H7 (cell line): ENCODE measurements at places on chromosomes 12 and 14. TPM values are rescaled to one million over a fixed set of nuclear protein-coding genes. Genes with fewer than 3 reads are reported as not detected.

The SETD3 gene
- total RNA-seq = 60.0 and 70.2 TPM in 2 replicates

The BATF gene
- total RNA-seq = not detected in 2 replicates

DNA sequence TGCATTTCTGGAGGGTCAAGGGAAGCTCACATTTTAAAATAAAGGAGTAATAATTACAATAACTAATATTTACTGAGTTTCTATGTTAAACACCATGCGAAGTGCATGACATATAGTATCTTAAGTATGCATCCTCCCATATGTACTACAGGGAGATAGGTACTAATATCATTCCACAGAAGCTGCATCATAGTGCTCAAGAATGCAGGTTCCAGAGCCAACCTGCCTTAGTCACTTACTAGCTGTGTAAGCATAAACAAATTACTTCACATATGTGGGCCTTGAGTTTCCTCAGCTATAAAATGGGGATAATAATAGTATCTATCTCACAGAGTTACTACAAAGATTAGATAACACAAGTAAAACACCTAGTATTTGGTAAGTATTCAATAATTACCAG lies 18.3 kb downstream of the ARMH4 start:
- DNase-seq = no peak

- no peak for DNase-seq
Measured at GRCh38 chr14:24130717-24131548, 474 bp downstream of the FITM1 start.

DNA sequence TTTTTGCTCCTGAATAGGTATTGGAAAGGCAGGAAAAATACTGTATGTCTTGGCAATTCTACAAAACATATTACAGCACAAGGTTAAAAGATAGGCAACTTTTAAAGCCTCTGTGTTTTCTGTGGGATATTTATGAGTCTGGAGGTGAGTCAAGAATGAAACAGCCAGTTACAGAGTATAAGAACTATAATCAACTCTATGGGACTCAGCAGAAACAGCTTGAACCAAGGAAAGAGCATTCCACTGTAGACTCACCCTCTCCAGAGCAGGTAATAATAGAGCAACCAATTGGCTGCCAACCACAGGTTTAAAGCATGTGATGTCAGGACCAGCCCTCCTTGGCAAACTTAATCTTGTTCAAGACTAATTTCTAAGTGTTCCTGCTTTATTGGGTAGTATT lies 100.5 kb upstream of the MDM1 start:
- no peak for DNase-seq

DNA sequence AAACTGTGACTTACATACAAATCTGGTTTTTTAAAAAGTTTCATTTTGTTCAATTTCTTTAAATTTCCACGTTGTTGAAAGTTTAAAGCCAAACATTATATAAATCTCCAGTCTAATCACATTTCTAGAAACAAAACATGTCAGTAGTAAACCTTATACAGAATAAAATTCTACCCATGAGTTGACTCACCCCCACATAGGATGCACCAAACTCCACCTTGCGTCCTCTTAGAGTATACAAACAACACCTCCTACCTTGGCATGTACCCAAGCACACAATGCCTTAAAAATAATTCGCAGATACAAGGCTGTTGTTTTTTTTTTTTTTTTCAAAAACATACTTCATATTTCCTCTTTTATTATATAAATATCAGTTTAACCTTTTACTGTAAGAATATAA lies 3.3 kb downstream of the FBXL14 start:
- DNase-seq = peak; percentile 56

The PLXNC1 gene
- 0.67 and 1.2 TPM in 2 replicates for total RNA-seq

The PMCH gene
- total RNA-seq = not detected in 2 replicates

The PTHLH gene
- 0.28 TPM in 1 of 2 replicates, not detected in the other for total RNA-seq

- no peak for DNase-seq
Measured at GRCh38 chr14:73736842-73737241, 22.7 kb upstream of the PNMA1 start.

- DNase-seq = no peak
Measured at GRCh38 chr12:121427556-121428050, 27.7 kb downstream of the RNF34 start.

The CAPZA3 gene
- not detected in 2 replicates for total RNA-seq

GRCh38 chr12:127144770-127145169 lies 1122.2 kb upstream of the TMEM132C start:
- no peak for DNase-seq

DNA sequence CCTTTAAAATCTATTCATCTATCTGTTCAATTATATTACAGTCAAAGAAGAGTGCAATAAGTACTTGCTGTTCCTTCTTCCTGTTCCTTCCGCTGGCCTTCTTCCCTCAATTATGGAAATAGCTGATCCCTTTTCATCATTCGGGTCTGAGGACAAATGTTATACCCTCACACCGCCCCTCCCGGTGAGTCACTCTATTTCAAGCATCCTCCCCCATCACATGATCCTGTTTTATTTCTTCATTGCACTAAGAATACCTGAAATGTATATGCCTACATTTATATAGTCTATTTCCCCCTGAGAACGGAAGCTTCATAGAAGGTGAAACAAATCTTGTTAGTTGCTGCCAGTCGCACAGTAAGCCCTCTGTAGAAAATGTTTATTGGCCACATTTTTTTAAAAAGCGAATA lies 2.5 kb downstream of the SLC38A1 start:
- DNase-seq = no peak

DNA sequence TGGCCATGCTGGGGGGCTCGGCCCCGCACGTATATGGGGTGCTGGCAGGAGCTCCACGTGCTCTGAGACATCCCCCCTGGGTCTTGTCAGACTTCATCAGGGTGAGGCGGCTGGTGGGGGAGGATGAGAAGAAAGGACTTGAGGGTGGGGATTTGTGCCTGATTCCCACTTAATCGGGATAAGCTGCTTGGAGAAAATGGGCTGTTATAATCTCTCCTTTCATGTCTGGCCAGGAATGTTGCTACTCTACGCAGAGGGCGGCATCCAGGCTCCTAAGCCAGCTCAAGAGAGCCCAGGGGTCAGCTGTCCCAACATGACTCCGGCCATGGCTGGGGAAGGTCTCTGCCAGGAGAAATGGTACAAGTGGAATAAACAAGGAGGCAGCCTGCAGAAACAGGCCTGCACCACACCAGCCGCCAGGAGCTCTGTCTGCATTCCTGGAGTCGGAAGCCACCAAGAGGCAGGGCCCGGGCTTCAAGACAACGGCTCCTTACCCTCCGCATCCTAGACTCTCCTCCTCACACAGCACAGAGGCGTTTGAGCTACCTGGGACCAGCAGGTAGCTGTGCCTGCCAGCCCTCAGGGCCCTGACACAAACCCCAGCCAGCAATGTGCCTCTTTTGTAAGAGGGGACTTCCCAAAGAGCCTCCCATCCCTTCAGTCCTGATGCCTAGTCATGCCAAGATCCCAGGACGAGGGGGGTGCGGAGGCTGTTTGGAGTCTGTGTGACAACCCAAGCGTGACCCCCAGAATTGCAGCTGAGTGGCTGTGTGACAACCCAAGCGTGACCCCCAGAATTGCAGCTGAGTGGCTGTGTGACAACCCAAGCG lies 195.8 kb upstream of the DIO3 start:
- peak; percentile 54 for DNase-seq

- no peak for DNase-seq
Measured at GRCh38 chr12:78866518-78866917, 1.9 kb downstream of the SYT1 start.

DNA sequence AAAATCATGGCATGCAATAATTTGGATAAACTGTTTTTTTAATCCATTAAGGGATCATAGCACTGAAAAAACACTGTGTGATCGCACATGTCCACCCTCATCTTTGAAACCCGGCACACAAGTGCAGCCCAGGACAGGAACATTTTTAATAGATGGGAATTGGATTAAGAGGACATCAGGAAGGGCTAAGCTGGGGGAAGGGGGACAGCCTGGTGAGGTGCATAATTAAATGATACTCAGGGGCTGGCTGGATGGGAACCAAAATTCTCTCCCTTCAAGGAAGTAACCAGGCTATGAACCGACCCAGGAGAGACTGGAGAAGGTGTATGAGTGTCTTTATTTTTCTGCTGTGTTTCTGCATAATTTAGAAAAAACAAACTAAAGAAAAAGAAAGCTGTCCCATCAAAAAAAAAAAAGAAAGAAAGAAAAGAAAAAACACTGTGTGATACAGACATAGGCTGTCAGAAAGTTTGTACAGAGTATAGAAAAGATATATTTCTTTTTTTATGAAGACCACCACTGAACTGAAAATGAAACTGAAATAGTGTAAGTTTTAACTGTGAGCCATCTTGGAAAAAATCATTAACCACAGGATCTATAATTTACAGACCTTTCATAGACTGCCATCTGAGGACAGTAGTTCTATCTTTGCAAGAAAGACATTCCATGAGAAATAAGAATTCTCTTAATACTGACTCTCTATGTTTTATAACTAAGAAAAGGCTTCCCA lies 75.1 kb upstream of the SLC38A4 start:
- DNase-seq = no peak

DNA sequence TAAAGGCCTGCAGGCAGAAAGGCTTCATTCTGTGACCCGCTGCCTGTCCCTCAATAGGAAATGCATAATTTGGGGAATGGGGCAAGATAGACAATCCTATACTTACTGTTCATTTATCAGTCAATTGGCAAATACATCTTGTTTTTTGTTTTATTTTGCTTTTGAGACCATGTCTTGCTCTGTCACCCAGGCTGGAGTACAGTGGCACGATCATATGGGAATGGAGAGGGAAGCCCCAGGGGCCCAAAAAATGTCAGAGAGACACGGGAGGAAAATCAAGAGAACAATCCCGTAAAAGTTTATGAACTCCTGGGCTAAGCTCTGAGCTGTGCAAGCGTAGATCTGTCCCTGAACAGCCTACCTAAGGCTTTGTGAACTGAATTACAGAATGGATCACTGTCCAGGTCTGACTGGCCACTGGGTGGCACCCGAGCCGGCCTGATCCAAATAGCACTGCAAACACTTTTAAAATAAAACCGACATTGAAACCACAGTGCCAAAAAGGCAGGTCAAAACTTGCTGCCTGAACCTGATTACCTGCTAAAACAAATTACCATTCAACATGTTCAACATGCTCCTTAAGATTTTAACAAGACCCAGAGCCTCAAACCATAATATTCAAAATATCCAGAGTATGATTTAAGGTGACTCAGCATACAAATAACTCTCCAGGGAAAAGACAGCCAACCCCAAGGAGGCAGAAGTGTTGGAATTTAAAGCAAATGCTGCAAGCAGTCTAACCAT lies 11.8 kb downstream of the COPS7A start:
- DNase-seq = peak; percentile 81

The RALGAPA1 gene
- total RNA-seq = 11.4 and 19.5 TPM in 2 replicates

The ZNF641 gene
- total RNA-seq = 3.4 and 4.3 TPM in 2 replicates

- peak; percentile 32 for DNase-seq
Measured at GRCh38 chr14:75851574-75851866, 130.3 kb downstream of the TGFB3 start.

- DNase-seq = no peak
Measured at GRCh38 chr14:99320621-99321235, 48.7 kb upstream of the BCL11B start.

GRCh38 chr12:110513842-110514241 lies 11.7 kb downstream of the RAD9B start:
- no peak for DNase-seq

DNA sequence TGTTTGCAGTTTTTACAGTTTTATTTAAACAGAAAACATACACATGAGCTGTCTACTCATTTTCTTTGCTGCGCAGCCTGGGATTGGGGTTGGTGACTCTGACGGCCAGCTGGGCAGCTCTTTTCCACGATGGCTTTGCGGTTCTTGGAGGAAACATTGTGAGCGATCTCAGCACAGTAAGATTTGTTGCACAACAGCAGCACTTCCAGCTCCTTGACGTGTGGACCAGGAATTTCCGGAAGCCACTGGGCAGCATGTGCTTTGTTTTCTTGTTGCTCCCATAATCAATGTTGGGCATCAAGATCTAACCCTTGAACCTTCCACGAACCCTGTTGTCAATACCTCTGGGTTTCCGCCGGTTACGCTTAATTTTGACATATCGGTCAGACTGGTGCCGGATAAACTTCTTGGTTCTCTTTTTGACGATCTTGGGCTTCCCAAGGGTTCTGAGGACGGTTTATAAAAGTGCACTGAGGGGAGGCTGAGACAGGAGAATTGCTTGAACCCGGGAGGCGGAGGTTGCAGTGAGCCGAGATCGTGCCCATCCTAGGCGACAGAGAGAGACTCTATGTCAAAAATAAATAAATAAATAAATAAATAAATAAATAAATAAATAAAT lies 21.8 kb downstream of the FKBP11 start:
- DNase-seq = no peak

DNA sequence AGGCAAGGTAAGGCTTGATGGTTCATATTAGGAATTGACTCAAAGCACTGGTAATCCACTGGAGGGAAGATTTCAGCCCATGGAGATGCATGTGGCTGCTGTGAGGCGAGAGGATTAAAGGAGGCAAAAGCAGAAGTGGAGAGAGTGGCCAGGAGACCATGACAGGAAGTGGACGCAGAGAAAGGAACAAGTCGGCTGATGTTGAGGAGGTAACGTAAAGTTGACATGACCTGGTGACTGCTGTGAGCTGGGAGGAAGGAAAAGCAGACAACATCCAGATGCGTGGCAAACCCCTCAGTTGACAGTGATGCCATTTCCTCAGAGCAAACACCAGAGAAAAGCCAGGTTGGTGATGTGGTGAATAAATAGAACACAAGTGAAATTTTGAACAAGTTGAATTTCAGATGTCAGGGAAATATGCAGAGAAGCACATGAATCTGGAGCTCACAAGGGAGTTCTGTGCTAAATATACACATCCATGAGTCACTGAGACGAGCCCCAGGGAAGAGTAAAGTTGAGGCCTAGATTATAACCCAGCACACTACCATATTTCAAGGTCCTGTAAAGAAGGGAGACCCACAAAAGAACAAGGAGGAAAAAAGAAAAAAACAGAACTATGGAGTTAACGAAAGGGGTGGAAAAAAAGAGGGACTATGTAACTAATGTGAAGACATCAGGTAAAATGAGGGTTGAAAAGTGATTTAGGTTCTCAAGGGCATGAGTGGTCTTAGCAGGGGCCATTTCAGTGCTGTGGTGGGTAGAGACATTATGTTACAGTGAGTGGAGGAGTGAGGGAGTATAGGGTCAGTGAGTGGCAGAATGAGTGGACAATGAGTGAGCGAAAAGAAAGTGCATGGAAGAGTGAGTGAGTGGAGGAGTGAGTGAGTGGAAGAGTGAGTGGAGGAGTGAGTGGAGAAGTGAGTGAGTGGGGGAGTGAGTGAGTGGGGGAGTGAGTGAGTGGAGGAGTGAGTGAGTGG lies 61.6 kb upstream of the GZMB start:
- DNase-seq = no peak

The PRIMA1 gene
- 1.4 and 1.6 TPM in 2 replicates for total RNA-seq

The SERPINA9 gene
- total RNA-seq = not detected in 2 replicates

The CKB gene
- 282 and 412 TPM in 2 replicates for total RNA-seq

GRCh38 chr14:69096781-69097475 lies 56.0 kb downstream of the DCAF5 start:
- no peak for DNase-seq
